ENCODE measurements at places on chromosomes 1 and 21.

DNA sequence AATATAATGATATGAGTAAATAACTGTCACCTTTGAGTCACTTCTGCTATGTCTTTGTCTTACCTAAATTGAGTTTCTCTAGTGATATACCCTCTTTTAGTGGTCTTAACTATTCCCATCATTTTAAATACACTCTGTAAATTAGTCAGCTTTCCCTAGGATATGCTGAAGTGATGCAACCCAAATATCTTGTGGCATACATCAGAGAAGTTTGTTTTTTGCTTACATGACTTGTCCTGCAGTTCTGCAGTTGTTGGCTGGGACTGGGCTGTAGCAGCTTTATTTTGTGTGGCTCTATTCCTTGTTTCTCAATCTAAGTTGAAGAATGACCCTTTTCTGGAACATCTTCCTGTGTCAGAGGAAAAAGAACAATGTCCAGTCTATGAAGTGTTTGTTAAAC lies 76.4 kb downstream of the TTC3 start:
- DNase-seq: peak; percentile 58

DNA sequence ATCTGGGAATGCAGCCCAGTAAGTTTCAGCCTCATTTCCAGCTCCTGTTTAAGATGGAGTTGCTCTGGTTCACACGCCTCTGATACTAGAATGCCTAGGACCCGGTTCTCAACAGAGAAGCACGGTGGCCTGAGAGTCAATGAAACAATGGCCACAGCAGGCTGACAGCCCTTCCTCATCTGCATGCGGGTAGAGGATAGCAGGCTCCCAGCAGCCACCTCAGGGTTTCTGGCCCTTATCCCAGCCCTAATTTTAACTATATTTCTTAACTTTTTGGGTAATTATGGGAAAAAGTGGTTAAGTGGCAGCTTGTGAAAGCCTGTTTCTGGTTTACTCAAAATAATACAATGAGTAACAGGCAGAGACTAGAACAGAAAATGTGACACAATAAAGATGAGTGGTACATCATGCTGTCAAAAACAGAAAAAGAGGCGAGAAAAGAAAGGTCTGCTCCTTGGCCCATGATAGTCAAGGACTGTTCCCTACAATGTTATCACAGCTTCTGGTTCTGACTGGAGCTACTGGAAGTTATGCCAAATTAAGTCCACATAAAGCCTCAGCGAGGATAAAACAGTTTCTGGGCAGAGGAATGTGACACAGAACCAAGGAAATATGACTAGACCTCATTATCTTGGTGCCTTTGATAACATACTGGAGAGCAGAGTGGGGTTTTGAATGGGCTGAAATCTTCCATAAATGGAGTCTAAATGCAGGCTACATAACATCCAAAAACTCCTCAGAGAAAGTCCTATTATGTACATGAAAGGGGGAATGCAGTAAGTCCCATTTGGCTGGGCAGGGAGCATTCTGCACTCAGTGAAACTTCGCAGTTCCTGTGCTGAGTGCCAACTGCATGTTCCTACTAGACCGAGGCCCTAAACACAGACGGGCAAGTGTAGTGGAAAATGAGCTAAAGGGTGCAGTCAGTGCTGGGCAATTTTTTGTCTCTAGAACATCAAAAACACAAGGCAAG lies 92.1 kb downstream of the NIBAN1 start:
- DNase-seq: no peak

- peak; percentile 73 for DNase-seq
Observed at GRCh38 chr1:186206048-186206570, 168.9 kb downstream of the TPR start.

GRCh38 chr1:147336291-147336690 lies 93.8 kb downstream of the CHD1L start:
- no peak for DNase-seq

DNA sequence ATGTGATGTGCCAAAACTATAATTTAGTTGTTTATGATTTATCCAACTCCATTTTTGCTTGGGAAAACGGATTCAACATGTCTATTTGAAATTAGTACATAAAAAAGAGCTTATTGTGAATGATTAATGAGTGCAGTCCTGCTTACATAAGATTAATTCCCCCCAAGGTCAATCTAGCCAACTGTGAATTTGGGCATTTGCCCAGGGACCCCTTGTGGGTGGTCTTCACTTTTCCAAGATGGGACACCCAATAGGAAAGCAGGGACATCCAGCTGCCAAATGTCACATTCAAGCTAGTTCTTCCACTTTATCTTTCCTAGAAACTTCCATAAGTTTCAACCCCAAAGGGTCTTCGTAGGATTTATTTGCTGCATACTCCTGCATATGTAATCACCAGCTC lies 362.4 kb upstream of the PKN2 start:
- DNase-seq: no peak

GRCh38 chr1:116345011-116345410 lies 28.0 kb upstream of the ATP1A1 start:
- no peak for DNase-seq

DNA sequence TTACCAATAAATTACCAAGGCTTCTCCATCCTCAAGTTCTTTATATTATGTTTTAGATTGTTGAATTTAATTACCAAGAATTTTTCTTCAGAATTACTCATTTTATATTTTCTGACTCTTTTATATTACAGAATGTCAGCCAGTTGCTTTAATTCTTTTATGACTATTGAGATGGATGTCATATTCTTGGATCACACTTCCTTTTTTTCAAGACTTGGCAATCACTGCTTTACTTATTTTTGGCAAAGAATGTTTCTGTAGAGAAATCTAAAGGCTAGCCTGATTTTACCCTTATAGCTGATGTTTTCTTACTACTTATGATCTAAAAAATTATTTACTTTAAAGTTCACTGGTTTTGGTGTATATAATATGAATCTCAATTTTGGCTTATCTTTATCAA lies 721.1 kb upstream of the TMPRSS15 start:
- DNase-seq: no peak

GRCh38 chr1:229130028-229130668 lies 140.8 kb upstream of the RAB4A start:
- DNase-seq: no peak

DNA sequence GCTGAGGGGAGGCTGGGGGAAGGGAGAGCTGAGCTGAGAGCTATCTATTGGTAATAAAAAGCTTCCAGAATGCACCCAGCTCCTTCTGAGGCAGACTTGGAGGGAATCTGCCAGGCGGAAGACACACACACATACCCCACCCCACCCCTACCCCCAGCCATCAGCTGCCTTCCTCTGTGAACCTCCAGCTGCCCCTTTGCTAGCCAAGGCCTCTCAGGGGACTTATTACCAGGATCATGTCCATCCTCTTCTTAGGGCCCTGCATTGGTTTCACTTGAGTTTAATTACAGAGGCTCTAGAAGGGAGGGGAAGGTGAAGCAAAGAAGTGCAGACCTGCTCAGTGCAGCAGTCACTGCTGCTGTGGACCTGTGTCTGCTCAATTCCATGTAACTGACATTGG lies 156.4 kb downstream of the OMA1 start:
- no peak for DNase-seq

DNA sequence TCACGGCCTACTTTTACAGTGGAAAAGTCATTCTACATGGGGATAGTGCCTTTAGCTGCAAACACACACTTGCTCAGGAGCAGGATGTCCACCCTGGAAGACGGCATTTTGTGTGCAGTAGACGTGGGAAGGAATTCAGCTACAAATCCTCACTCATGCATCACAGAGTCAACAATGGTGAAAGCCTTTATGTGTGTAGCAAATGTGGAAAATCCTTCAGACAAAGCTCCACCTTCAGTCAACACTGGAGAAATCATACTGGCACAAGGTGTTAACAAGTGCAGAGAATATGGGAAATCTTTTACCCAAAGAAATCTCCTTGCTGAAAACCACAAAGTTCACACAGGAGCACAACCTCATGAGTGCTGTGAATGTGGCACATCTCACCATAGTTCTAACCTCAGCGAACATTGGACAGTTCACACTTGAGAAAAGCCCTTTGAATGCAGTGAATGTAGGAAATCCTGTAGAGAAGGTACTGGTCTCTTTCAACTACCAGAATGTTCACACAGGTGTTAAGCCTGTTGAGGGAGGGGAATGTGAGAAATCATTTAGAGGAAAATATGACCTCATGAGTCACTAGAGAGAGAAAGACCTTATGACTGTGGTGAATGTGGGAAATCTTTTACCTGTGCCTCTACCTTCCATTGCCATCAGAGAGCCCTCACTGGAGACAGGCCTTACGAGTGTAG lies 101.8 kb downstream of the PTGS2 start:
- no peak for DNase-seq

DNA sequence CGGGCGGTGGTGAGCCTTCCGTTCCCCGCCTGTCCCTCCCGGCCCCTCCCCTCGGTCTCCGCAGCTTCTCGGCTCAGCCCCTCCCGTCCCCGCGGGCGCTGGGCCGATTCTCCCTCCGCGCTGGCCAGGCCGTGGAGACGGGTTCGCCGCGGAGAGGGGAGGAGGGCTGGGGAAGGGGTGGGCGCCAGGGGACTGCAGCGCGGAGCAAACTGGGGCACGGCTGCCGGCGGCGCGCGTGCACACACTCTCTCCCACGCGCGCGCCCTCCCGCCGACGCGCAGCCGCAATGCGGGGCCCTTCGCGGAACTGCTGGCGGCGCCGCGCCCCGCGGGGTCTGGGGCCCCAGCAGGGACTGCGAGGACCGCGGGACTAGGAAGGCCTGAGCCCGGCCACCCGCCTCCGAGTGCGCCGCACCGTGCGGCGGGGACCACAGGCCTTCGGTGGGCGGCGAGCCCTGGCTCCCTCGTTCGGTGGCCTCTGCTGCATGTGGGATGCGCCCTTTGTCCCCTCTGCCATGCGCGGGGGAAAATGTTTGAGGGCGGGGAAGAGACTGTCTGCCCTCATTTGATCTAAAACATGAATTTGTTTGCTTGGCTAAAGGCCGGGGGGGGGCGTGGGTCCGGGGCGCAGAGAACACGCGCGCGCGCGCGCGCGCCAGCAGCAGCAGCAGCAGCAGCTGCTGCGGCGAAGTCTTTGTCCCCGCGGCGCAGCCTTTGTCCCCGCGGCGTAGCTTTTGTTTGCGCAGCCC lies 90.7 kb upstream of the VAMP3 start:
- peak; percentile 38 for DNase-seq

DNA sequence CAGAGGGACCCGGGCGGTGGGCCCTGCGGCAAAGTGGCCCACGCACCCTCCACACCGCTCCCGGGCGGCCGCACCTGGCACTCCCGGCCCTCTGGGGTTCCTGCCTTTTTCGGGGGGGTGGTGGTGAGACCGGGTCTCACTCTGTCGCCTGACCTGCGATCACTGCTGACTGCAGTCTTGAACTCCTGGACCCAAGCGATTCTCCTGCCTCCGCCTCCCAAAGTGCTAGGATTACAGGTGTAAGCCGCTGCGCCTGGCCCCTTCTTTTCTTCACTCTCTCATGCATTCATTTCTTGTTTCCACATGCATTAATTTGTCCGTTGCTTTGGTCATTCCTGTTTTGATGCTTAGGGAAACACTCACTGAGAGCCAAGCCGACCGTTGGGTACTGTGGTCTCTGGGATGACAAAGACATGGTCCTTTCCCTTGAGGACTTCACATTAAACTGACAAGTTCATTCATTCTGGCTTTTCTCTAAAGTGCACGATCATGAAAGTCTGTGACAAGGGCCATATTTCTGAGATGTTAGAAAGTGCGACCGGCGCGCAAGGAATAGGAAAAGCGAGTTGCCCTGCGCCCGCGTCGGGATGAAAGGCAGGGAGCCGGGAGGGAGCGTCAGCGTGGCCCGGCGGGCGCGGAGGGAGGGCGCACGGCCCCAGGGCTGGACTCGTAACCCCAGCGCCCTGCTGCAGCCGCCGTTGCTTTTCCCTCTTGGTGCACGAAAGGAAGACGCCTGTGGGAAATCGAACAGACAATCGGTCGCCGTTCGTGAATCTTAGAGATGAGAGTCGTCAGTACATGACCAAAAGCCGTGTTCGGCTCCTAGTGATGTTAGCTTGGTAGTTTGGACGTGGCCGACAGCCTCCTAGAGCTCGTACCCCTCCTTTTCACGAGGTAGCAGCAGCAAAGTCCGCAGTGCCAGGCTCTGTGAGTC lies 1.0 kb upstream of the MCOLN2 start:
- no peak for DNase-seq

DNA sequence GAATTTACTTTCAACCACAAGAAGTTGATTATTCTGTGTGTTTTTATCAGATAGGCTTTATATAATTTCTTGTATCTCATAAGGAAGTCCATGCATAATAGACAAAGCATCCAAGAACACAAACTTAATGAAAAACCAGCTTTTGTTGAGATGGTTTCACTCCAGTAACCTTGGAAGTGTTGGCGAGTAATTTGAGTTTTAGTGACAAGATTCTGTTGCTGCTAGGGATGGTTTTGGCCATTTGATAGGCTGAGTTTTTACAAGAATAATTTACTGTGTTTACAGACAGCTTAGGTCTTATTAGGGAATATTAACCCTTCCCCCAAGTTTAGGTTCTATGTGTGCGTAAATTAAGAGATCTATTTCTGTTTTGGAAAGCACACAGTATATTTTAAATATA lies 513.6 kb downstream of the USP25 start:
- no peak for DNase-seq

DNA sequence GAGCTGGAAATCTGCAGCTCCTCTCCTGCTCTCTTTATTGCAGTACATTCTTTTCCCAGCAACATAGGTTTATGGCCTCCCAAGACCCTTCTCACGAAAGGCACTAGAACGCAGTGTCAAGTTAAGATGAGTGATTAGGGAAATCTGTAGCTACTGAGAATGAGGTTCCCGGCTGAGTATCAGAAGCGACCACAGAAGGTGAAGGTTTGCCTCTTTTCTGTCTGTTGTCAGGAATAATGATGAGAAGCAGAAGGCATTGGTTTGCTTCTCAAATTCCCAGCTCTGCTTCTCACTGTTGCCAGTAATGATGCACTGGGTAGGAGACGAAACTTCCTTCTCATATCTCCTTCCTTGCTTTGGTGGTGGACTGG lies 128.4 kb downstream of the NTMT2 start:
- peak; percentile 88 for DNase-seq

DNA sequence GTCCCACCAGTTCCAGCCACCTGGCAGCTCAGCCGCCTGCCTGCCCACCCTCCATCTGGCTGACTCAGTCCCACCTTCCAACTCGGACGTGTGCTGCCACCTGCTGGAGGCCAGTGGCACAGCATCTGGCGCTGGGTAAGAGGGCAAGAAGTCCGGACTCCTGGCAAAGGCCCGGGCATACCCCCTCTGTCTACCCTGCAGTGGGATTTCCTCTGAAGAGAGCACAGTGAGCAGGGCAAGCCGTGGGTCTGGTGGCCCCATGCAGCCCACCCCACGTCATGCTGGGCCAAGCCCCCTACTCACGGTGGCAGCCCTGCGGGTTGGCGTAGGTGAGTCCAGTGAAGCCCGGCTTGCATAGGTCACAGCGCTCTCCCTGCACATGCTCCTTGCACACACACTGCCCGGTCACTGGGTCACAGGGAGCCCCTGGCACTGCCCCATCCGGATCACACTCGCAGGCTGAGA lies 24.5 kb downstream of the LAMB3 start:
- DNase-seq: peak; percentile 71

- DNase-seq: no peak
Observed at GRCh38 chr1:108653431-108654105, 7.3 kb downstream of the HENMT1 start.

Measured in fibroblast of upper back skin (primary cell).